ENCODE measurements at places on chromosomes 1 and 21.

DNA sequence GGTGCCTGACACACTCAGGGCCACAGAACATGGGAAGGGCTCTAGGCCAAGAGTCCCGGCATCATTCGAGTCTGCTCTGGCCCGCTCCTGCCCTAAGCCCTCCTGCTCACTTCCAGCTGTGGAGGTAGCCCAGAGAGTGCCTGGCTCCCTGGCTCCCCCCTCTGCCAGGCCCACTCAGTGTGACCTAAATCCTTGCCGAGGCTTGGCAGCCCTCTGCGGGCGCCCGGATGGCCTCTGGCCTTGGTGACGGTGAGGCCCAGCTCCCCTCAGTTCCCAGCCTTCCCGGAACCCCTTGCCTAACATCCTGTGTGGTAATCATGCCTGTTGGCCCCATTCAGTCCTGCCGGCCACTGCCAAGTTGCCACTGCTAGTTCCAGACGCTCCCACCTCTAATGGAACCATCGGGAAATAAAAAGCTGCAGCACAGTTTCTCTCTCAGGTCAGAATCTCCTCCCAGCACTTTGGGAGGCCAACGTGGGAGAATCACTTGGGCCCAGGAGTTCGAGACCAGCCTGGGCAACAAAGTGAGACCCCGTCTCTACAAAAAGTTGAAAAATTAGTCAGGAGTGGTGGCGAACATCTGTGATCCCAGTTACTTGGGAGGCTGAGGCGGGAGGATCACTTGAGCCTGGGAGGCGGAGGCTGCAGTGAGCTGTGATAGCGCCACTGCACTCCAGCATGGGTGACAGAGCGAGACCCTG is 1.2 kb upstream of the H6PD start:
- DNase-seq, result peak; percentile 74

DNA sequence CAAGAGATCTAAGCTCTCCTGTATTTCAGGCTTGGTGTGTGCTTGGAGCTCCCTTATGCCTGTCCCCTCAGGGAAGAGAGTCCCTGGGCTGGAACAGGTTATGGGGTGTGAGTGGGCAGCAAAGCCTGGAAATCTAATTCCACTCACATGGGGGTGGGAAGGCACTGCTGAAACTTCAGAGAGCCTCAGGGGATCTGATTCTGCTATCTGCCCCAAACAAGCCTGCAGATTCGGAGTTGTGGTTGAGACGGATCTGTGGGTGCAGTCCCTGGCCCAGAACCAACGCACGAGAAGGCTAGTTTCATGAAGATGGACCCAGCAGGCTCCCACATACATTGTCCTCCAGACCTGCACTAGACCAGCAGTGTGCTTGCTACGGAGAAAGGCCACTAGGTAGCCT is 2.9 kb downstream of the BLACAT1 start:
- DNase-seq, result no peak

DNA sequence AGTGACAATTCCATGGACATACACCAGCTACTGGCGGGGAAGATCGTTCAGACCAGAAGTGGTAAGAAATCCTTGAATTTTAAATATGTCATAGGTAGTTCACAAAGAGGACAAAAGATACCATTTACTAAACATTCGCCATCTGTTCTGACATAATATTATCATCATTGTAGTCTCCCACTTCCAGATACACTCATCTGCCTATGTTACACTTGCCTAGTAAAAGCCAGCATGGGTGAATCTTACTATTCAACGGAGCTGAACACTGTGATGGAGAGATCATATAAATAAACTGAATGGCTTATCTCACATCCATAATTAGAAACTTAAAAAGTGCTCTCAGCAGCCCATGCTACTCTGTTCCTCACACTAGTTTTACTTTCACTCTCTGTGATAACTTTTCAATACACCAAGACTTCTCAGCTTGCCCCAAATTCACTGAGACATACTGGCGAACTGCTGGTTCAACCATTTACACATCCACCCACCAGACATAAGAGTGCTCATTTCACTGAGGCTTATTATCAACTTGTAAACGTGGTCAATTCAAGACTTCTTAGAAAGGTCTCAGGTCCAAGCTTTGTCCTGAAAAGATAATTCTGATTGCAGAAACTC is 463 bp upstream of the PRRC2C start:
- DNase-seq, result no peak

DNA sequence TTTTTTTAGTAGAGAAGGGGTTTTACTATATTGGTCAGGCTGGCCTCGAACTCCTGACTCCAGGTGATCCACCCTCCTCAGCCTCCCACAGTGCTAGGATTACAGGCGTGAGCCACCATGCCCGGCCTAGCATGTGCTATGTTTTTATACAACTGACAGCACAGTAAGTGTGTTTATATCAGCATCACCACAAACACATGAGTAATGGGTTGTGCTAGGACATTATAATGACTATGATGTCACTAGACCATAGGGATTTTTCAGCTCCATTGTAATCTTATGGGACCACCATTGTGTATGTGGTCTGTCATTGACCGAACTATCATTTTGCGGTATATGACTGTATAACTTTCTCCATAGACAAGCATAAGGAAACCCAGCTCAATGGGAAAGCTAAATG is 6.3 kb downstream of the LEFTY2 start:
- no peak for DNase-seq

GRCh38 chr1:202186327-202186726 is 7.3 kb upstream of the LGR6 start:
- DNase-seq, result no peak

DNA sequence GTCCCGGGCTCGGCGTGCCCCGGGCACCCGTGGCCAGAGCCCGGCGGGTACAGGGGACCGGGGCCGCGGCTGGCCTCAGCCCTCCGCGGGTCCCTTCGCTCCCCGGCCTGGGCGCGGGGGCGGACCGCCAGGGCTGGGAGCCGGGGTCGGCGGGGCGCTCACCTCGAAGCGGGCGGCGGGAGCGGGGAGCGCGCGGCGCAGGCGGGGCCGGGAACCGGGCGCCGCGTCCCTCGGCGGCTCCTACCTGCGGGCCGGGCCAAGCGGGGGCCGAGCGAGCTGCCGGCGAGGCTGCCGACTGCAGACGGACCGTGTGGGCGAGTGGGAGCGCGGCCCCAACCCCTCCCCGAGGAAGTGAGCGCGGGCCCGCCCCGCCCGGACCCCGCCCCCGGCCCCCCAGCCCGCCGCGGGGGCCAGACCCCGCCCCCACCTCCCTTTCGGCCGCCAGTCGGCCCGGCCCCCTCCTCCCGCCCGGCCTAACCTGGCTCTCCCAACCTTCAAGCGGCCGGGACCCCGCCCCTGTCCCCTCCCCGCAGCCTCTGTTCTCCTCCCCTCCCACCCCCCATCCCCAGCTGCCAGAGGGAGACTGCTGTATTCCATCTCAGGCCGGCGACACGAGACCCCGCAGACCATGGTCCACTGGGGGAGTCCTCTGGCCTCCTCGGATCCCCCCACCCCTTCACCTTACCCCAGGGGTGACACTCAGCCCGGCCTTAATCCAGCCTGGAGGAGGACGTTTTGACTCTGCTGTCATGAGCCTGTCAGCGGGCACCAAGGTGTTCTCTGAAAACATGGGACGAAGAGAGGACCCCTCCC is at the start of gene FHL3:
FHL3 (minus strand) TSS at position 320 of the 813 bp plus-strand sequence. CDS start 6,102 bp downstream, outside the sequence.
- no peak for DNase-seq

DNA sequence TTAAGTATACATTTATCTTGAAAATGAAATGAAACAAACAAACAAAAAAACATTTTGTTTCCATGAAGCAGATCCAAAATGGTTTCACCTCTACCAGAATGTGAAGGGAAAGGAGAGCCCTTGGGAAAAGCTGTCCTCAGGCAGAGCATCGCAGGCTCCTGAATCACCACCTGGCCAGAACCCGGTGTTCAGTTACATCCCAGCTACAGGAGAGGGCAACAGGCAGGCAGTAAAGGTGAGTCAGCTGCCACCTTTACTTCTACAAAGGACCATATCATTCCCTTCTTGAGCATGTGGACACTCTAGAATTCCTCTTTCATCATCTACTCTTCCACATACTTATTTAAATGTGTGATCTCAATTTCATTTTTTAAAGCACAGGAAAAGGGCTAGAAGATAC is 151.2 kb downstream of the PIGK start:
- no peak for DNase-seq

DNA sequence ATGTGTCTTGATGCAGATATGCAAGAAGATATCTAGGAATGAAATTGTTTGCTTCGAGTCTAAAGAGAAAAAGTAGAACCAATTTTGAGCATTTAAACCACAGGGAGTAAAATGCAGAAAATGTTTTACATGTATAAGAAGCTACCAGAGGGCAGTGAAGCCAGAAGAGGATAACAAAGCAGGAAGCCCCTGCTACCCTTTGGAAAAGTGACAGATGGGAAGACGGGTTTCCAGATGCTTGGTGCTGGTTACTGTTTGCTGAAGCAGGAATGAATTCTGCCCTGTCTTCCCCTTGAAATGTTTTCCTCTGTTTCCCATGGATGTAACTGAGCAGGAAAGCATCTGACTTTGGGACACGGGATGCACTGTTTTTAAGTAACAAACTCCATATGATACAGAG is 822.2 kb downstream of the MRPL39 start:
- DNase-seq, result no peak

- DNase-seq, result no peak
These were observed 339.8 kb downstream of the PRDM2 start for GRCh38 chr1:14039582-14040430.

- DNase-seq, result no peak
These were observed 35.8 kb upstream of the JAK1 start for GRCh38 chr1:65002156-65002507.

- DNase-seq, result peak; percentile 82
These were observed 111.2 kb downstream of the FASLG start for GRCh38 chr1:172770071-172770470.

- DNase-seq, result no peak
These were observed 2.9 kb downstream of the RXRG start for GRCh38 chr1:165442053-165442452.

- no peak for DNase-seq
These were observed 41.3 kb upstream of the OSBPL9 start for GRCh38 chr1:51575406-51576084.

GRCh38 chr1:201309416-201309815 is 26.1 kb downstream of the PKP1 start:
- DNase-seq, result no peak

DNA sequence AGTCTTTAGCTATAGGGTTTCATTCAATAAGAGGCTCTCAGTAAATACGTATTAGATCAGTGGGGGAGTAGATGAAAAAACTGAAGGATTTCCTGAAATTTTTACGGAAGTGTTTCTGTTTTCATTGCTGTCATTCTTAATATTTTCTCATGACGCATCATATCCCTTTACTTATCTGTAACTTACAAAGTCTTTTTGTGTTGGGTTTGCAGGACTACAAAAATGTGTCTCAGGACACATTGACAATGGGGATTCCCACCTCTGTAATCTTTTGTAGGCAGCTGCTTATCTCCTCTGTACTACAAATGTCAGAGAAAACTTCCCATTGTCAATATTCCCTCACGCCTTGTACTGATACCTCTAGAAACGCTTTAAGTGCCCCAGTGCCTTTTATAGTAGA is 35.5 kb downstream of the CRP start:
- DNase-seq, result no peak

DNA sequence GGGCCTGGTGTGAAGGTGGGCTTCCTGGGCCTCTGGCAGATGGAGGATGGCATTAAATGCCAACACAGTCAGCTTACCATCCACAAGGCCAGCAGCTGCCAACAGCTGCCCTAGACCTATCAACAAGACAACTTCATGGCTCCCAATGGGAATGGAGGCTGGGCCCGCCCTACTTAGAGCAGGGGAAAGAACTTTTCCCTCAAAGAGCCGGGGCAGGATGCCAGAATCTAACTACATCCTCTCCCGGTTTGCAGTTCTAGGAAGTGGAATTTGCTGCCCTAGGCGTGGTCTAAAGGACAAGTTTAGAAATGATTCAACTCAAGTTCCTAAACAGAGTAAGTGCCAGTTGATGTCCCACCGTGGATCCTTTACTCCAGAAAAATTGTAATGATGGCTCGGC is 13.1 kb downstream of the ICMT start:
- DNase-seq, result no peak

- DNase-seq, result peak; percentile 56
These were observed 604 bp downstream of the FGR start for GRCh38 chr1:27634177-27634984.

- no peak for DNase-seq
These were observed 35.5 kb downstream of the TRIM11 start for GRCh38 chr1:228370941-228371740.

GRCh38 chr21:41895643-41896493 is 16.7 kb upstream of the PRDM15 start:
- DNase-seq, result no peak

DNA sequence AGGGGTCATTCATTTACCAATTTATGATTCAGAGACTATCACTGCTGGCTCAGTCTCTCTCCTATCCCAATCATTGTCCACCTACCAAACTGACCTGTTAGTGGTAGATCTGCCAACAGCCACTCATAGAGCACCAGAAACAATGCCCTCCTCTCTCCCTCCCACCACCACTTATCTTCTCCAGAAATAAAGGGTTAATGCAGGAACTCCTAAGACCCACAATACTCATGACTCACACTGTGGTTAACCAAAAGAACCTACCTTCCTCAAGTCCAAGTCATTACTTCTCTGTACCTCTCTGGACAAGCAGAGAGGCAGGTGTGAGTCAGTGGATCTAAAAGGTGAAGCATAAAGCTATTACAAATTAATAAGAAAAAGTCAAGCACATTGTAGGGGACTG is 40.9 kb upstream of the CAMK1G start:
- DNase-seq, result no peak

GRCh38 chr1:86924324-86924960 is 10.0 kb downstream of the HS2ST1 start:
- no peak for DNase-seq

DNA sequence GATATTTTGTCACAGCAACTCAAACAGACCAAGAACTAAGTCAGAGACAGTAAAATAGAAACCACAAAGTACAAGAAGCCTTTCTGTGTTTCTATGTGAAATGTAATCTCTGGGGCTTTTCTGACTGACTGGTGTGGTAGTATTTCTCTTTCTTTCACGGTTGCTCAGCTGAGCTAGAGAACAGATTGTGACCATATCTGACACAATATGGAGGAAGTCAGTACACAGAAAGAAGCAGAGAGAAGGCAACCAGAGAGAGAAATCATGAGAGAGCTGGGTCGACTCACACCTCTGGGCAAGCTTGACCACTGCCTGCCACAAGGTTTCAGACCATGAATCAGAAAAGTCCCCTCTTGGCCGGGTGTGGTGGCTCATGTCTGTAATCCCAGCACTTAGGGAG is 208.9 kb upstream of the GREM2 start:
- DNase-seq, result no peak
